ENCODE measurements at places on chromosomes 1 and 21.

- no peak for DNase-seq
Observed at GRCh38 chr21:44000360-44000759, 11.7 kb upstream of the TRAPPC10 start.

DNA sequence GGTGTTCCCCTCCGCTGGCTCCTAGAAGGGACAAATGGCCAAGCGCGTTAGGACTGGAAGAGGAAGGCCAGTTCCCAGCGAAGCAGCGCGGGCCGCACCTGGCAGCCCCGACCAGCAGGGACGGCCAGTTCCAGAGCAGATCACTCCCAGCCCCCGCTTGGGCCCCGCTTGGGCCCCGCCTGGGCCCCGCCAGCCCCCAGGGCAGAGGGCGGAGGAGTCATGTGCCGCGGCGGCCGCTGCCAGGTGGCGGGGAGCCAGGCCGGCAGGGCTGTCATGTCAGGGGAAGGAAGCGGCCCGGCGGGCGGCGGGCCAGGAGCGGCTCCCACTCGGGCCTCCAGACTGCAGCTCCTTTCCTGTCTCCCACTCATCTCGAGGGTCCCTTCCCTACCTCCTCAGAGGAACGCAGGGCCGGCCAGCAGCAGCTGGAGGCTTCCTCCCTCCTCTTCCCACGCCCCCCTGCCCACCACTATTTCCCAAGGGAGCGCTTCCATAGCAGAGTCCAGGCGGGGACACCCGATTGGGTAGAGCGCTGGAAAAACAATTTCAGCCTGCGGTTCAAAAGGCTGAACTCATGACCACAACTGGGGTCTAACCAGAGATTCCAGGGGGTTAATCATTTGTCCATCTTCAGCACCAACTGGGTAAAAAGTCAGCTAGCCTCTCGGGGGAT lies 16.5 kb downstream of the ZNF697 start:
- no peak for DNase-seq

GRCh38 chr1:21496886-21497285 lies 12.3 kb upstream of the ALPL start:
- no peak for DNase-seq

DNA sequence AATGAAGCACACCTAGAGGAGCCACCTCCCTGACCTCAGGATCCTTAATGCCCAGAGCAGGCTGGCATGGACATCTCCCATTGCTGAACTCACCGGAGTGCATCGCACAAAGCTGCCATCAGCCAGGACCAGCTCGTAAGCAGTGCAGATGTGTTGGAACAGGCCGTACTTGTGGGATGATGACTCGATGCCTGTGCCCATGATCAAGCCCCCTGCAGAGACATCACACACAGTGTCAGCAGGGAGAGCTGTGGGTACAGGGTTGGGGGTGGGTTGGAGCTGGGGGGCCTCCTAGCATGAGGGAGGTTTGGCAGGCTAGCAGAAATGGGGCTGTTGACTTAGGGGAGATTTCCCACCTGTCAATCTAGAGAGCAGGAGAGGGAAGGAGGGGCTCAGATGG lies 12.0 kb downstream of the DHCR24 start:
- DNase-seq = no peak

DNA sequence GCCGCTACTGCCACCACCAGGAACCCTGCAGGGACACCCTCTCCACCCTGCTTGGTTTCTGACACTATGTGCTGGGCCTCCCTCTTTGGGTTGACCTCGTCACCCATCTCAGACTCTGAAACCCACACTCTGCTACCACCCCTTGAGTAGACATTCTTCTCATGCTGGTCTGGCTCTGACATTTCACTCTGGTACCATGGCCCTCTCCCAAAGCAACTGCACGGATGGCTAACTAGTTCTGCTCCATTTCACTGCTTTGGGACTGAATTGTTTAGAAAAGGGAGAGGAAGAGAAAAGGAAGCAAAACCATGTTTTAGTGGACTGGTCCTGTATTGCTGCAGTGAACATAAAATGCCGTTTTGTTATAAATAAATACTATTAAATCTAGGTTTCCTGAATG lies 137.8 kb downstream of the KCNK2 start:
- DNase-seq = no peak

DNA sequence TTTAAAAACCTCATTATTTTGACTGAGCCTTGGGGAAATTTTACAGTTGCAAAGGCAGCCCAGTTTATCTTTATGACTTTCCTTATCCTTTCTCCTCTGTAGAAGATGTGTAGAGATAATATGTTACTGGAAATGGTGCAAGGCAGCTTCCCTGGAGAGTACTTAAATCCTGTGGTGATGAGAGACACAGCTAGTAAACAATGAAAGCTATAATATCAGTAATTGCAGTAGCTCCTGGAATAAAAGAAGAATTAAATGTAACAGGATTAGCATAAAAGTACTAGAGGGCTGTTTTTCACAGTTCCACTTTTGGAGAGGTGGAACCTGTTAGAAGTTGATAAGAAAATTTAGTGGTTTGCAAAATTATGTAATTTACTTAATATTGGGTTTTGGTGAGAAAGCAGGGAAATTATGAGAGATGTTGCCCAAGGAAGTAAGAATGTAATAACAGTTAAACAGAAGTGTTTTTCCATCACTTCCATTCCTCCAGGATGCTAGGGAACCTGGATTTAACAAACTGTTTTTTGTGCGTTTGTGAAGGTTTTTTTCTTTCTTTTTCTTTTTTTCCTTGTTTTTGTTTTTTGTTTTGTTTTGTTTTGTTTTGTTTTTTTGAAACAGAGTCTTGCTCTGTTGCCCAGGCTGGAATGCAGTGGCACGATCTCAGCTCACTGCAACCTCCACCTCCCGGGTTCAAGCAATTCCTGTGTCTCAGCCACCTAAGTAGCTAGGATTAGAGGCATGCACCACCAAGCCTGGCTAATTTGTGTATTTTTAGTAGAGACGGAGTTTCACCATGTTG lies 15.7 kb upstream of the EDEM3 start:
- no peak for DNase-seq

GRCh38 chr1:209364716-209365115 lies 218.8 kb upstream of the CAMK1G start:
- DNase-seq = no peak

GRCh38 chr1:182677397-182678098 lies 6.8 kb downstream of the RGS8 start:
- DNase-seq = no peak

All from stimulated activated CD4-positive, alpha-beta T cell treated with anti-CD3 and anti-CD28 coated beads, TNF-alpha, amount 100 ng/mL, for 1 hour (primary cell).